Activated CD8-positive, alpha-beta memory T cell treated with anti-CD3 and anti-CD28 coated beads for 36 hours (primary cell): ENCODE measurements at places on chromosomes 2 and 18. TPM values are rescaled to one million over a fixed set of nuclear protein-coding genes. Genes with fewer than 3 reads are reported as not detected.

The IL1F10 gene
- total RNA-seq = not detected

The HYCC2 gene
- total RNA-seq = 27.3 TPM

The MFSD2B gene
- 0.25 TPM for total RNA-seq

The RUFY4 gene
- not detected for total RNA-seq

The NYAP2 gene
- total RNA-seq = not detected

The SUPT7L gene
- 31.0 TPM for total RNA-seq

The RGPD4 gene
- total RNA-seq = 0.67 TPM

The CNGA3 gene
- total RNA-seq = not detected

The MYO7B gene
- total RNA-seq = 0.15 TPM

The EFR3B gene
- total RNA-seq = 0.25 TPM

The FBLN7 gene
- total RNA-seq = 3.7 TPM

The BBS5 gene
- 4.9 TPM for total RNA-seq

The NDC80 gene
- 57.3 TPM for total RNA-seq

The KCNF1 gene
- not detected for total RNA-seq

The MC2R gene
- total RNA-seq = not detected

The ITGB6 gene
- total RNA-seq = not detected

The ANO7 gene
- 3.1 TPM for total RNA-seq

The SPC25 gene
- total RNA-seq = 29.0 TPM

The CTAGE1 gene
- not detected for total RNA-seq

The C2orf81 gene
- 3.1 TPM for total RNA-seq

The ANKRD30BL gene
- not detected for total RNA-seq

The EFHD1 gene
- total RNA-seq = 0.51 TPM

The ARHGAP28 gene
- not detected for total RNA-seq

The PFN4 gene
- not detected for total RNA-seq

The RFX8 gene
- 0.11 TPM for total RNA-seq

The DLX1 gene
- not detected for total RNA-seq

The MATN3 gene
- total RNA-seq = not detected
